ENCODE measurements at places on chromosomes 12 and 14.

DNA sequence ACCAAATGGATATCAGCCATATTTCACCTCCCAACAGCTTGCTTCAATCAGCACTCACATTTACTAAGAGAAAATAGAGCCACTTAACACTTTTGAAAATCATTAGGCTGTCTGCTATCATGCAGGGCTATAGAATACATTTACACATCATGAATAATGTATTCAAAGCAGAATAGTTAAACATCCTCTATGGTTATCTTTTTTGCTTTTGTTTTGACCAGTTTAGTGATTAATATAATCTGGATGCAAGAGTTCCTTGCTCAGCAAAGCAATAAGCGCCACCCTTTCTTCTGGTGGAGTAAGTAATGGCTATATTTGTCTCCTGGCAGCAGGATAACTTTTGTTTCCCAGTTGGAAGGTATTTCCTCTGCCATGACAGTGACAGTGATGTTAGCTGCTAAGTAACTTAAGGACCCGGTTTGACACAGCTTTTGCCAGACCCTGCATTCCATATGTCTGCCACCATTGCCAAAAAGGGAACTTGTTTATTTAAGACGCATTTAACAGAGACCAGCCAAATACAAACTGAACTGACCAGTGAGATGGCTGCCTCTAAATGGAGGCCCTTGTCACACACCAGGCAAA, 70.3 kb upstream of the NR2C1 start:
- no peak for DNase-seq

DNA sequence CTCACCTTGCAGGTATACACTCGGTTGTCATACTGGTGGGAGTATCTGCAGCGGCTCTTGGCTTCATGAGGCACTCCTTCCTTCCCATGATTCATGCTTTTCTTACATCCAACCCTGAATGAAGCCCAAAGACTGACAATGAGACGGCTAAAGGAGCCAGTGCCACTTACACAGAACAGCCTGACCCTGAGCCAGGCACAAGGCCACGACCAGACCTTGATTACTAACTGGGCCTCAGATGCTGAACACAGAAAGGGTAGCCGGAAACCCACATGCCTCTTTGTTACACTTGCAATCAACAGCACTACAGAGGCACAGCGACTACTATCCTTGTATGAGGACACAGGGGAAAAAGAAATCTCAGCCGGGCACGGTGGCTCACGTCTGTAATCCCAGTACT, 48.0 kb downstream of the ZFYVE1 start:
- DNase-seq = no peak

- no peak for DNase-seq
Measured at GRCh38 chr12:12987421-12987820, 12.6 kb downstream of the HEBP1 start.

DNA sequence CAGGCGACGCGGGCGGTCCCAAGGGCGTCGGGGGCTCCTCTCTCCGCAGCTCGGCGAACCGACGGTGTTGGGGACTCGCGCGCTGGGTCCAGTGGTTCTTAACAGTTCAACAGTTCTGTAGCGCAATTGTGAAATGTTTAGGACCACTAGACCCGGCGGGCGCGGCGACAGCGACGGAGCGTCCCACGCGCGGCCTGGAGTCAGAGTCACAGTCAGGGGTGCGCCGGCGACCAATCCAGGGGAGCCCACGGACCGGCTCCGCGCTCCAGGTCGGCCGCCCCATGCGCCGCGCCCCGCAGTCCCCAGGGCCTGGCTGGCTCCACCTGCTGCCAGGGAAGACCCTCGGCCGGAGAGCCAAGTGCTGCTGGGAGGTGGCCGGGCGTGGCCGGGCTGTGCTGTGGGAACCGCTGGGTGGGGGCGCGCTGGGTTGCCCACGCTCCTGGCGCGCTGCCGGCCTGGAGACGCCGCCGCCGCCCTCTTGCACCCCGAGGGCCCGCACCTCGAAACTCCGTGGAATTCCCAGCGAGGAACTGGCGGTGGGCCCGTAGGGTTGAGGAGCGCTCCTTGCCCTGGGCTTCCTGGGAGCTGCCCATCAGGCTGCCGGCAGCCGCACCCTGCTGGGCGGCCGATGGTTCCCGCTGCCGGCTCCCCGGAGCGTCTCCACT, 20.9 kb upstream of the KIF26A start:
- no peak for DNase-seq

DNA sequence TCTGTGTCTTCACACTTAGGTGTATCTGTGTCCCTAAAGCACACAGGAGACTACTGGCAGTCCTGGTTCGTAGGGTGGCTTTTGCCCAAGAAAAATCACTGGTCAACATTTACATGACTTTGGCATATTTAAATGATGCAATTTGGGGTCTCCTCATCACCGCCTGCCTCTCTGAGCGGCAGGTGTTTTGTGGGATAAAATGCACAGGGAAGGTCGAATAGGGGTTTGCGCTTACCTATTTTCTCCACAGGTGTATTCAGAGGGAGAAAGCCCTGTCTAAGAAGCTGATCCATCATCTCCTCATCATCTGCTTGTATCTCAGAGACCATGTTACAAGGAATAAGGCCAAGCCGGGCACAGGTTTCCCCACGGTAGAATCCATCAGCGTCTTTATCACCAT, 74.7 kb downstream of the PIWIL1 start:
- no peak for DNase-seq

- DNase-seq = no peak
Measured at GRCh38 chr12:117067016-117067415, 32.2 kb downstream of the TESC start.

DNA sequence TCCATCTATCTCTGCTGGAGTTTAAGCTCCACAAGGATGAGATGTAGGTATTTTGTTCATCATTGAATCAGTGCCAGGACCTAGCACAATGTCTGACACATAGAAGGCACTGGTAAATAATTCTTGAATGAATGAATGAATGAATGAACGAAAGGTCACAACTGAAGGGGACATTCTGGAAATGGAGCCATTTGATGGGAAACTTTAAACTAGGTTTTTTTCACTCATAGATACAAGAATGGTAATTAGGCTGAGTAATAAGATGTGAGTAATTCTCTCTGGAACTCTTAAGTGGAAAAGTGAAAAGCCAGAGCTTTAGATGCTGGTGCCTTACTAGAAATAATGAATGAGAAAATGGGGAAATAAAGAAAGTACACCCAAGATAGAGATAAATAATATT, 44.3 kb downstream of the SCN8A start:
- DNase-seq = no peak

- no peak for DNase-seq
Measured at GRCh38 chr14:38755036-38755435, 348.0 kb downstream of the SEC23A start.

GRCh38 chr12:86634456-86635410, 378.5 kb upstream of the MGAT4C start:
- no peak for DNase-seq

DNA sequence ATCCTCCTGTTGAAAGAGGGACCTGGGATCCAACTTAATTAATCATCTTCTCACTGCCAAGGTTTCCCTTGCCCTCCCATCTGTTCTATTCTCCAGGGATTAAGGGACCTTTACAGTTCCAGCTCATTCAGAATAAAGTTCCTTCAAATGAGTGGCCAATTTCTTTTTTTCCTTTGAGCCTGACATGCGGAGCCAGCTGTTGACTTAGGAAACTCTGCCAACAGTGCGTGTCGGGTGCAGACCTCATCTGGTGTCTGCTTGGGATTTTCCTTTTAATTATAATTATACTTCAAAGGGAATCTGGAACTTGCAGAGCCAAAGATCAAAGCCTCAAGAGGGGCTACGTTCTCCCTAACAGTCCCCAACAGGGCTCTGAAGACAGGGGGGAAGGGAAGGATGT, 64.8 kb downstream of the CCDC60 start:
- no peak for DNase-seq

DNA sequence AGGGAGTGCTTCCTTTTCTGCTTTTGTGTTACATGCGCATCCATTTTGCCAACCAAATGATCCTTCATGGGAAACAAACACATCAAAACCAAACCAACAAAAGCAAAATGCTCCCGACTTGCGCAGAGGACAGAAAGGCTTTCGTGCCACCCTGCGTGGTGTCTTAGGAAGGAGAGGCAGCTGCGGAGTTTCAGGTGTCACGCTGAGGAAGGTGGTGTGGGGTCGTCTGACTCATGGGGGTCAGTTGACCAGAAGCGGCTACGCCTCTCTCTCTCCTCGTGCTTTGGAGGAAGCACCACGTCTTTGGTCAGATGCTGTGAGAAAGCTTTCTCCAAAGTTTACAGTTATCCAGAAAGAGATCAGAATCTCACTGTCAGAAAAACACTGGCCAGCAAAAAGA, 7.9 kb downstream of the EMP1 start:
- no peak for DNase-seq
